ENCODE measurements at places on chromosomes 16 and 17.
A peak's percentile ranks its signal among the peaks of the same experiment; 100 is the strongest.

DNA sequence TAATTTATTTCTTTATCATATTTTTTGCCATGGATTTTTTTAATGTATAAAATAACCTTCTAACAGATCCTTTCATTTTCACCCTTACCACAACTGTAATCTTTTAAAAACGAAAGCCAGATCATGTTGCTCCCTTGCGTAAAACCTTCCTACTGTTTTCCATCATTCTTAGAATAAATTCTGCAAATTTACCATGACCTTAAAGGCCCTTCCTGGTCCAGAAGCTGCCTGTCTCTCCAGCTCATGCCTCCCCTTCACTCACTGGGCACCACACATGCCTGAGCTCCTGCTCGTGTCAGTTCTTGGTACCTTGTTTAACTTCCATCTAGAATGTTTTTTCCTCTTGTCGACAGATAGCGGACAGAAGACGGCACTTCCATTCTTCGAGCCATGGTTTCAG, 245.0 kb upstream of the CDH5 start:
- DNase-seq = no peak

DNA sequence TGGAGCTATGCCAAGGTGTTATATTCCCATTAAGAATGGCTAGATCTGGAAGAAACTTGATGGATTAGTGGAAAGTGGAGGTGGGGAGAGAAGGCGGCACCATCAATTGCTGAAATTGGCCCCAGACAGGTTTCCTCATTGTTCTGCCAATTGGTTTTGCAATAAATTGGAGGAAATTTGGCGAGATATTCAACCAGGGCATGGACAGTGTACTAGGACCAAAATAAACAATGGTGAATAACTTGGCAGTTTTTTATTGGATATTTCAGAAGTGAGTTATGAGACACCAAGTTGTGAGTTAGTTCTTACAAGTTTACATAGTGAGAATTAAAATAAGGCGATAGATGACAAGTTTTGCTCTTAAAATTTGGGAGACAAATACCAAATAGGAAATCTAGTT, 41.1 kb upstream of the SOX9 start:
- no peak for DNase-seq

DNA sequence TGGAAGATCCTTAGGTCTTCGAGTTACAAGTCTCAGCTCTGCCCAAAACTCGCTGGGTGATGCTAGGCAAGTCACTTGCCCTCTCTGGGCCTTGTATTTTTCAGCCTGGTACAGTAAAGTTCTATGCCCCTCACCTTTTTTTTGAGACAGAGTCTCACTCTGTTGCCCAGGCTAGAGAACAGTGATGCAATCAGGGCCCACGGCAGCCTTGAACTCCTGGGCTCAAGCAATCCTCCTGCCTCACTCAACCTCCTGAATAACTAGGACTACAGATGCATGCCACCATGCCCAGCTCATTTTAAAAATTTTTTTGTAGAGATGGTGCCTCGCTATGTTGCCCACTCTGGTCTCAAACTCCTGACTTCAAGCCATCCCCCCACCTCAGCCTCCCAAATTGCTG, 3.8 kb downstream of the MYH11 start:
- DNase-seq = no peak

DNA sequence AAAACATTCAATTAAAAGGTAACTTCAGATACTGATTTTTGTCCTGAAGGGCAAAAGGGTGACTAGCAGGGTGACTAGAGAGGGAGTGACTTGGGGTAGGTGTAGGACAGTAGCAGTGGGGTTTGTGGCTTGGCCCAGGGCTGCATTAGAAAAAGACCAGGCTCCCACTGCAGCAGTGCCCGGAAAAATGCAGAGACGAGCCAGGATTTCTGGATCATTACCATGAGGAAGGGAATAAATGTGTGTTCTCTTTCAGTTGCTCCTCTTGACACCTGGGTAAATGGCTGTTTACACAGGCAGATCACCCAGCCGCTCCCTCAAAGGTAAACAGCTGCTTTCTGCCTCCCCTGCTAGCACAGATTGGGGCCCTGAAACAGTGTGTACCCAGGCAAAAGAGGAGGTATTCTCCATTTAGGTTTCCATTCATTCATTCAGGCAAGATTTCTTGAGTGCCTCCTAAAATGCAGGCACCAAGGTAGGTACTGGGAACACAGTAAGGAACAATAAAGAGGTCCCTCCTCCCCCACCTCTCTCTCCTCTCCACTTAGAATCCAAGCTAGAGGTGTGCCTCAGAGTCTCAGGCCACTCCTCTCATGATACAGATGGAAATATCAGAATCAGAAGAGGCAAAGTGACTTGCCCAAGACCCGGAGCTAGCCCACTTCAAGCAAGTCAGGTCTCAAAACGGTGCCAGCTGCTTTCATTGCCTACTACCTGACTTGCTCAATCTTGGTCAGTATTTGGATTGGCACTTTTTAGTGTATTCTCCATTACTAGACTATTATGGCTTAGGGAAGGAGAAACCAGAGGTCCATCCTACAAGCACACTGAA, 15.2 kb upstream of the TOX3 start:
- no peak for DNase-seq

DNA sequence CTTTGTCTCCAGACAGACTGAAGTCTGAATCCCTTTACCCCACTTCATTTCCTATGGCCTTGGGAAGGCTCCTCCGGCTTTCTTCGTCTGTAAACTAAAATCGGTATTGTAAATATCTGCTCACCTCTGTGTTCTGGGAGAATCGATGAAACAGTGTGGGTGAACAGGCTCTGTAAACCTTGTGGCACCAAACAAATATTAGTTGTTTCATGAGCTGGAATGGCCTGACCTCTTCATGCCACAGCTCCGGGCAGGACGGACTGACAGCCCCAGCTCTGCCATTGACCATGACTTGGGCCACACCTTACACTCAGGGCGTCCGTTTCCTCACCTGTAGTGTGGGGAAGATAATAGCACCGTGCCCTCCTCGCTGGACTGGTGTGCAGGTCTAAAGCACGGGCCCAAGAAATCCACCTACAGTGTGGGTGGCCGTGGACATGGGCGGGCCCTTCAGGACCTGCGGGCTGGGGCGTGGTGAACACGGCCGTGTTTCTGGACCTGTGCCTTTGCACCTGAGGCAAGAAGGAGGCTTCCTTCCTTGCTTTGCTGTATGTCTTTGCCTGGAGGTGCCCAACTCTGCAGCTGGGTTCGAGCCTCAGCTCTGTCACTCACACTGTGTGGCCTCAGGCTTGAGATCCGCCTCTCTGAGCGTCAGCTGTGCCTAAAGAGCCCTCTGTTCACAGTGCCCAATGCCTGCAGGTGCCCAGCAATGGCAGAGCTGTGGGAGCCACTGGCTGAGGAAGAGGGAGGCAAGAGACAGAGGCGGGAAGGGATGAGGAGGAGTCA, 6.1 kb upstream of the OSGIN1 start:
- DNase-seq = no peak

- DNase-seq = no peak
Measured at GRCh38 chr16:52308051-52308450, 238.9 kb downstream of the TOX3 start.

- no peak for DNase-seq
Measured at GRCh38 chr16:28304214-28304613, 11.9 kb downstream of the SBK1 start.

- DNase-seq = no peak
Measured at GRCh38 chr16:82061861-82062525, 26.9 kb downstream of the HSD17B2 start.

DNA sequence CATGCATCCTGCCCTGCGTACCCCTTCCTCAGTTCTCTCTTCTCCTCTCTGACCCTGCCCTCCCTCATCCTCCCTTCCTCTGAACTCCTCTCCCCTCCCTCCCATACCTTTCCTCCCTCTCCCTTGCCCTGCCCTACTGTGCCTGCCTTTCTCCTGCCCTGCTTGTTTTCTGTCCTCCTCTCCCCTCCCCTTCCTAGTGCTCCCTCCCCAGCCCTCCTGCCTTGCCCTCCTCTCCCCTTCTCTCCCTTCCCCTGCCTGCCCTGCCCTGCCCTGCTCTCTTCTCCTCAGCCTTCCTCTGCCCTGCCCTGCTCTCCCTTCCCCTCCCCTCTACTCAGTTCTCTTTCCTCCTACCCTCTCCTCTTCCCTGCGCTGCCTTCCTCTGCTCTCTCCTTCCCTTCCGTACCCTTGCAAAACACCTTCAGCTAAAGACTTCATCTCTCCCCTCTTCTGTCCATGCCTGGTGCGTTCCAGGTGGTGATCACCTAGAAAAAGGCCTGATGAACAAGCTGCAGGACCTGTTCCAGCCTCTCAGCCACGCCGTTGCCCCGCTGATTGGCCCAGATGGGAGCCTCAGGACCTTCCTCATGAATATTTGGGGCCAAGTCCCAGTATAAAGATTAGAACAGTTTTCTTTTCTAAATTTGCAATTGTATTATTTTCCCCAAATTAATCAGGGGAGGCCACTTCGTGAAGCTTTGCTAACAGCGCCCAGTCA, 290.5 kb downstream of the CPPED1 start:
- DNase-seq = no peak

- peak; percentile 9 for DNase-seq
Measured at GRCh38 chr16:53913099-53913870, 209.3 kb downstream of the FTO start.

- peak; percentile 89 for DNase-seq
Measured at GRCh38 chr16:57447186-57447962, at the start of the genes CIAPIN1 and COQ9. TSS of gene CIAPIN1 (minus strand) at chr16:57447385. CDS start at chr16:57440928, 6,457 bp downstream. TSS of gene COQ9 (plus strand) at chr16:57447479. CDS start at chr16:57447506, 27 bp downstream.

DNA sequence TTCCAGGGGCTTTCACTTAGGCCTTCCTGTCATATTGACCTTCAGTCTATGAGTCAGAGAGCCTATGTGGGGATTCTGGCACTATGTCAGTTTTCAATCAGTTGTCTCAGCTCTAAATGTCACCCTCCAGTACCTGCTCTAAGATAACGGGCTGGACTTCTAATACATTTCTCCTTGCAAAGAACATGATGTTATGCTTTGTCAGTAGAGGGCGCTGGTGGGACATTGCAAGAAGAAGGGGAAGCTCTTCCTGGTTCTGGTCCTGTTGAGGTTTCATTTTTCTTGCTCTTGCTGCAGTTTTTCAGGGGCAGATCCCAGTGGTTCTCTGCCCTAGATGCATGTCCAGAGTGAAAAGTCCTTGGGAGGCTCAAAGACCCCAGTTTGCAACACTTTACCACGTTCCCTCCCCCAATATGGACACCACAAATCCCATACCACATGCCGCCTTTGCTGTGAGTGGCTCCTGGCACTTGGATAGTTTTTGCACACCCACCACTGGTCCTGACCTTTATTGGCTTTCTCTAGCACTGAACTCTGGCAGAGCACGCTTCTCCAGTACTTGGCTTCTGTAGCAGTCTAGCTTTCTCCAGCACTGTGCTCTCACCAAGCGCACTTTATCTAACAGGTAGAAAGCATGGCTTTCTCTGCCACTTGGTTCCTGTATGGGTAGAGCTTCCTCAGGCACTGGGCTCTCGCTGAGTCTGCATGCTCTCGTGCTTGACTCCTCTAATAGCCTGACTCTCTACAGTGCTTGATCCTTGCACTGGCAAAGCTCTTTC, 49.0 kb downstream of the BCL7C start:
- DNase-seq = peak; percentile 53

DNA sequence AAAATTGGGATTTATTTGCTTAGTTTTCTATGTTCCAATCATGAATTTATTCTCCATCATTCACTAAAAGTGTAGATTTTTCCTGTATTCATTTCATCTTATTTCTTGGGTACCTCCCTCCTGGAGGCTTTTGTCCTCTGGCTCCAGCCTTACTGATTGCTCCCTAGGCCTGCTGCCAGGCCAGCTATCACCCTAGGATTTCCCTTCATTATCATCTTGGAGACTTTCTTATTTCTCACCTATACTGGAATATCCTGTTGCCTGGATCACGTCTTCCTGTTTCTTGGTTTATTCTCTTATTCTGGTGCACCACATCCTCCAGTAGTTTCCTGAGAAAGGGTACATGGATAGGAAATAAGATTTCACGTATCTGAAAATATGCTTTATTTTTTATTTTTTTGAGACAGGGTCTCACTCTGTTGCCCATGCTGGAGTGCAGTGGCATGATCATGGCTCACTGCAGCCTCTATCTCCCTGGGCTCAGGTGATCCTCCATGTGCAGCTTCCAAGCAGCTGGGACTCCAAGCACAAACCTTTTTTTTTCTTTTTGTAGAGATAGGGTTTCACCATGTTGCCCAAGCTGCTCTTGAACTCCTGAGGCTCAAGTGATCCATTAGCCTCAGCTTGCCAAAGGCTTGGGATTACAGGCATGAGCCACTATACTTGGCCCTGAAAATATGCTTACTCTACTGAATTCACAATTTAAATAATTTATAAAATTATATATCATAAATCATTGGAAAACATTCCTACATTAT, 13.3 kb upstream of the KPNB1 start:
- DNase-seq = no peak

- DNase-seq = no peak
Measured at GRCh38 chr17:74360899-74361229, 804 bp downstream of the BTBD17 start.

GRCh38 chr17:67765623-67766022, 47.9 kb downstream of the NOL11 start:
- no peak for DNase-seq

- DNase-seq = no peak
Measured at GRCh38 chr16:29726845-29727377, 18.9 kb downstream of the C16orf54 start.

GRCh38 chr17:45651145-45651709, 132.9 kb upstream of the CRHR1 start:
- no peak for DNase-seq

GRCh38 chr17:39069114-39069756, 82.2 kb downstream of the PLXDC1 start:
- DNase-seq = no peak

GRCh38 chr17:2511138-2511461, 588 bp downstream of the METTL16 start:
- DNase-seq = no peak

GRCh38 chr17:56635641-56636040, 42.1 kb downstream of the NOG start:
- no peak for DNase-seq

- no peak for DNase-seq
Measured at GRCh38 chr17:78159575-78160158, 8.7 kb upstream of the SYNGR2 start.

GRCh38 chr17:29642171-29642611, 19.5 kb upstream of the CORO6 start:
- DNase-seq = no peak
